GM13977 (cell line): ENCODE measurements at places on chromosomes 2 and 18.

DNA sequence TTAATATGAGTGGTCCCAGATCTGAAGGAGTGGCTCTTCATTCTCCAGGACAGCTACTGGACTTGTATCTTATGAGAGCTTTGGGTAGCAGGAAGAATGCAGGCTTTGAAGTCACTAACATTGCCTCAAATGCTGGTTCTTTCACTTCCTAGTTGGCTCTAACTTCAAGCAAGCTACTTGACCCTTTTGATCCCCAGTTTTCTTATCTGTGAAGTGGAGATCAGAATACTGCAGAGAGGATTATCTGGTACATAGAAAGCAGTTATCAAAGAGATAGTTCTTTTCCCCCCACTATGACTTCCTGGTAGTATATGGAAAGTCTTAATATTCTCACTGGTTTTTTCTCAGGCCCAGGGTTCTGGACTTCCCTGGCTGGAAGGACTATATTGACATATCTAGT lies 3.4 kb upstream of the PLCL1 start:
- DNase-seq = no peak

- DNase-seq = no peak
Measured at GRCh38 chr2:237524631-237525030, 37.6 kb downstream of the MLPH start.

DNA sequence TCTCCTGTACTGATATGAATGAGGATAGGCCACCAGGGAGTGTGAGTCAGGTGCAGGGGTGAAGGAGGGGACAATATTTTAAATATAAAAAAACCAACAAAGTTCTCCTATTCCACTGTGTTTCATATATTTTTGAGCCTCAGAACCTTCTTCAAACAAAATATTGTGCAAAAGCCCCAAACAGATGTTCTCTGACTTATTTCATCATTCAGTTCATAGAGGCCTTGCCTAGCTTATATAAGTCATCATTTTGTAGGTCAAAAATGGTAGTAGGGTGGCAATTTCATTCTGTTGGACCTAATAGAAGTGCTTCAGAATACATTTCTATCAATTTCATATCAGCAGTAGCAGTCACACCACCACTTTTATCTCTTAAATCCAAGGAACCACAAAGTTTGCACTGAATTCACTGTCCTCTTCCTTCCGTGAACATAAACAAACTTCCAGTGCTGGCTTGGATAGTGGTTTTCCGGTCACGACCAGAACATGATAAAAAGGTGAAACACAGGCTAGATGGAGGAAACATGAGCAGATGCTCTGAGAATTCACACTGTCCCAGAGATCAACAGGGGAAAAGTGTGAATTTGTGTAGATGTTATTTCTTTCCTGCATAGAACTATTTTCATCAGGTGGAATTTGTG lies 99.1 kb downstream of the EN1 start:
- DNase-seq = no peak

- DNase-seq = no peak
Measured at GRCh38 chr2:36307441-36307840, 48.1 kb upstream of the CRIM1 start.

DNA sequence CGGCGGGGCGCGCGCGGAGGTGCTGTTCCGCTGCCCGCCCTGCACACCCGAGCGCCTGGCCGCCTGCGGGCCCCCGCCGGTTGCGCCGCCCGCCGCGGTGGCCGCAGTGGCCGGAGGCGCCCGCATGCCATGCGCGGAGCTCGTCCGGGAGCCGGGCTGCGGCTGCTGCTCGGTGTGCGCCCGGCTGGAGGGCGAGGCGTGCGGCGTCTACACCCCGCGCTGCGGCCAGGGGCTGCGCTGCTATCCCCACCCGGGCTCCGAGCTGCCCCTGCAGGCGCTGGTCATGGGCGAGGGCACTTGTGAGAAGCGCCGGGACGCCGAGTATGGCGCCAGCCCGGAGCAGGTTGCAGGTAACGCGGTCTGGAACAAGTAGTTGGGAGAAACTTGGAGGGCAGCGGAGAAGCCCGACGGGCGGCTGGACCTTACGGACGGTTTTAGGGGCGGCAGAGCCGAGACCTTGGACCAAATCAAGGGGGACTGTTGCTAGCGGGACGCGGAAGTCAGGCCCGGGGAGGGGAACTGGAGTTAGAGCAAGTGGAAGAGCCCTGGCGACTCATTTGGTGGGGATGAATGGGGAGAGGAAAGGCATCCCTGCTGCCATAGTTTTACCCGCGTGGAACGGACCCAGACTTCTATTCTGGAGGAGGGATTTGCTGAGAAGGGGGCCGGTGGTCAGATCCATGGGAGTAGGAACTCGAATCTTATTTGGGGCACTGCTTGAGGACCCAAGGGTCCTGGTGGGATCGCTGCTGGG lies 573 bp downstream of the IGFBP2 start:
- peak; percentile 40 for DNase-seq

DNA sequence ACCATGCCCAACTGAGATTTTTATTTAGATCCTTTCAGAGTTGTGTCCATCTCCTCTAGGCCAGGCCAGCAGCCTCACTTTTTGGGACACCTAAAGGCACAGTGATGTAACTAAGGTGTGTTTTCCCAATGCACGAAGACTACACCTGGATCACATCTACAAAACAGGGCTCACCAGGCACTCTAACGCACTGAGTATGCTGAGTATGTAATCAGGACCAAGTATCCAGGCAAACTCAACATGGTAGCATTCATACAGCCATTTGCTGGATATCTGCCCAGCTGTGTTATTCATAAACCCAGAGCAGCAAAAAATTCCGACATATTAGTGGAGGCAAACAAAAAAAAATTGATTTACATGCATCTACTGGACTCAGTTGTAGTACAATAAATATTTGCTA lies 33.8 kb downstream of the LPIN2 start:
- no peak for DNase-seq
